PC-9 (cell line): ENCODE measurements at places on chromosomes 11 and 22. TPM values are rescaled to one million over a fixed set of nuclear protein-coding genes. Genes with fewer than 3 reads are reported as not detected.

Gene ARAP1
- 151 and 184 TPM in 2 replicates for total RNA-seq

Gene OR52E8
- not detected in 2 replicates for total RNA-seq

Gene OR4D5
- not detected in 2 replicates for total RNA-seq

Gene CLDN5
- total RNA-seq: not detected in 2 replicates

Gene CYP2R1
- 7.1 and 7.2 TPM in 2 replicates for total RNA-seq

Gene FADS3
- total RNA-seq: 74.0 and 75.5 TPM in 2 replicates

Gene OR5B21
- total RNA-seq: not detected in 2 replicates

Gene SLC37A2
- 14.6 and 24.0 TPM in 2 replicates for total RNA-seq
